ENCODE measurements at places on chromosomes 1 and 21.

DNA sequence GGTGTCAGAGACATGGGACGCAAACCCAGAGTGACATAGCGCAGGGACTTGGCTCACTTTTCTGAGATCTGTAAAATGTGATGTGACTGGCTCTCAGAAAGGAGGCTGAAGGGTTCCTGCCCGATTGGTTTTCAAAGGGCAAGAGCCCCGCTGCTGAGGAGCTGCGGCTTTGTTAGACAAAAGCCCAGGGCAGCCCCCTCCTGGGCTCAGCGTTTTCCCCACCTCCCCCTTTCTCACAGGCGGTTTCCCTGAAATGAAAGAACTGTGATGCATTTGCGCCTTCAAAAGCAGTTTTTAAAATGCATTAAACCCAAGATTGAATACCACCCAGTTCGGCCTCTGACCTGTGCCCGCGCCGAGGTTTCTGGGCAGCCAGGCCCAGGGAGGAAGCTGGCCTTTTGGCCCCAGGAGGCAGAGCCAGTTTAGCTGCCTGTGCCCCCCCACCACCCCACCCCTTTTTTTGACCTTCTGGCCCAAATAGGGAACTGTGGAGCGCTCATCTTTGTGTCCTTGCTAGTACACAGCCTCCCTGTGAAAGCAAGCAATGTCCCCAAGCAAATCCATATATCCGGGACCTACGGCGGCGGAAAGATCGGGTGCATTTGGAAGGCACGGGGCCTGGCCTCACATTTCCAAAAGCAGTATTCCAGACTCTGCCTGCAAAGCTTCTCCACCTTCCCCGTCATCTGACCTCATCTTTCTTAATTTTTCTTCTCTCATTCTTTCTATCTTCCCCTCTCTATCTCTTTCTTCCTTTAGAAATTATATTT, 28.6 kb downstream of the CD247 start:
- DNase-seq = no peak

DNA sequence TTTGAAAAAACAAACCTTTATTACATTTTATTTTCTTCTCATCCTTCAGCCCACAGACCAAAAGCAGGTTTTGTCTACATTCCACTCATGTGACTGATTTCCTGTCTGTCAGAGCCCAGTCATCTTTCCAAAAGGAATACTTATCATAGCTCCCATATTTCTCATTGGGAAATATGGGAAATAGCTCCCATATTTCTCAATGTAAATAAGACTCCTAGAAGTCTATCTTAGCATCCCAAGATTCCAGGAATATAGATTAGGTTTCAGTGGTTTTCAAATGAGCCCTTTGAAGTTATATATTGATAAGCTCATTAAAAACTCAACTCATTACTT, 19.1 kb upstream of the NRDC start:
- peak; percentile 46 for DNase-seq

GRCh38 chr1:33670567-33670966, 193.3 kb upstream of the HMGB4 start:
- no peak for DNase-seq

GRCh38 chr1:101392552-101392951, 155.7 kb downstream of the S1PR1 start:
- no peak for DNase-seq

DNA sequence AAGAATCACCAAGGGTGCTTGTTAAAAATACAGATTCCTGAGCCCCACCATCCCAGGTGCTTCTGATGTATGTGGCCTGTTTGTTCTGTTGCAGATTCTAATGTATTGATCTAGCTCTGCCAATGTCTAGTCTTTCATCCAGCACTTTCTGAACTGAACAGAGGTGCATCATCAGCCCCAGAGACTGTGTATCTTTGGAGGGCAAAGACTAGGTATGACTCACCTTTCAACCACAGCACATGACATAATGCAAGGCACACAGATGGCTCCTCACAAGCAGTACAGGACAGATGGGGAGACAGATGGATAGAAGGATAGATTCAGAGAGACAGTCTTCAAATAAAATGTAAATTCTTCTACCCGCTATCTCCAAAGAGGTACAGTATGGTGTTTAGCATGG, 32.3 kb downstream of the CD58 start:
- DNase-seq = peak; percentile 37

DNA sequence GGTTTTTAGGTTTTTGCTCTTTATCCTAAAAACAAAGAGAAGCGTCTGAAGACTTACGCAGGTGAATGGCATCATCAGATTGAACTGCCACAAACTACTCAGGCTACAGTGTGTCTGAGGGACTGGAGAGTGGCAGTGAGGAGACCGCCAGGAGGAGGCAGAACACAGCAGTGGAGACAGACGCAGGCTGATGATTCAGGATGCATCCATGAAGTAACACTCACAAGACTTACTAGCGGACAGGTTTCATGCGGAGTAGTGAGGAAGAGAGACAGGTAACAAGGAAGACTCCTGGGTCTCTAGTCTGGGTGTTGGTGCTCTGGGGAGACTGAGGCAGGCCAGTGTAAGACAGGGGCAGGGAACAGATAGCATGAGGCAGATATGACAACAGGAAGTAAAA, 5.7 kb downstream of the HSF2BP start:
- DNase-seq = no peak

DNA sequence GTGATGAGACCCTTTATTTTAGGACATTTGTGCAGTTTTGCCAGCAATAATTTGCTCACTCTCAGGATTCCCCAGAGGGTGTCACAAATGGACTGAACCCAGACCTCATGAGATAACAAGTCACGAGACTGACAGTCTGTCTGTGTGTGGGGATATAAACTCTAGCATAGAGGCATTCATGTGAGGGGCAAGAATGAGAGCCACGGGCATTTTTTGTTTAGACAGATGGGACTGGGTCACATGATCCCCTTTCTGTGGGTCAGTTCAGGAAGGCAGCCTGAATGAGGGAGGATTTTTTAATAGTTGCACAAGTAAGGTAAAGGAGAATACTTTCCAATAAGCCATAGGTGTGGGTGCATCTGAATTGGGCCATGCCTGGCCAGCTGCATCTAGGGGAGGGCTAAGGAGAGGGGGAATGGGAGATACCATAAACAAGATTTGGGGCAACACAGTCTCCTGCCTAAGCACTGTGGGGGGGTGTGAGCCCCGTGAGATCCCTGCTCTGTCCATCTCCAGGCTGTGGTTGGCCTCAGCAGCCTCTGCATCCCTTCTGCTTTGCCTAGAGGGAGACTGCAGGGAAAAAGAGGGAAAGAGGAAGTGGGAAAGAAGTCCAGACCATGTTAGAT, 66.6 kb downstream of the NAV1 start:
- DNase-seq = no peak

- DNase-seq = no peak
Observed at GRCh38 chr1:88593358-88593757, 90.7 kb upstream of the PKN2 start.

GRCh38 chr1:54379555-54380289, 26.5 kb downstream of the SSBP3 start:
- peak; percentile 46 for DNase-seq

DNA sequence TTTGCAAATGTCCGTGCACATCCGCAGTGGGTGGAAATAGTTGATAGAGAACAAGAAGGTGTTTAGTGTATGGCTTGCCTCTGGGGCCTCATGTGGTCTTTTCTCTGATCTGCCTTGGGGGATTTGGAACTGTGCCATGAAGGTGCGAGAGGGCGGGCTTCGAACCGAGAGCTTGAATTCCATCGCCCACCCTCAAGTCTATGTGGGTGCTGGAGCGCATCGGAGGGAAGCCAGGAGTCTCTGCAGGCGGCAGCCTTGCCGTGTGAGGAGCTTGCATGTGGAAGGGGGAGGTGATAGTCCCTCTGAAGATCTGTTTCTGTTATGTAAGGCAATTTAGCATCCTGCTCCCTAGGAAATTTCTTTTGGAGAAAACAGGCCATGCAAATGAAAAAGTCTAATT, 119.6 kb downstream of the HUNK start:
- no peak for DNase-seq

DNA sequence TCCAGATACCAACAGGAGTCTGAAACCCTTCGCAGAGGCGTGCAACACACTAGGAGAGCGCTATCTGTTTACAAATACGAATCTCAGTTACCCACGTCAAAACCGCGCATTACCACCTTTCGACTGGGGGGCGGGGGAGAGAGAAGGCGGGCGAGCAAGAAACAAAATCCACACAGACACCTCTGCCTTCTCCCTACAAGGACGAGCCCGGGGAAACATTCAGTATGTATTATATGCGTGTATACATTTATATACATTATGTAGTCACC, 722 bp downstream of the TUT4 start:
- DNase-seq = peak; percentile 53

Measured in AG08396 (cell line).